ENCODE measurements at places on chromosomes 7 and 10. TPM values are rescaled to one million over a fixed set of nuclear protein-coding genes. Genes with fewer than 3 reads are reported as not detected.

DNA sequence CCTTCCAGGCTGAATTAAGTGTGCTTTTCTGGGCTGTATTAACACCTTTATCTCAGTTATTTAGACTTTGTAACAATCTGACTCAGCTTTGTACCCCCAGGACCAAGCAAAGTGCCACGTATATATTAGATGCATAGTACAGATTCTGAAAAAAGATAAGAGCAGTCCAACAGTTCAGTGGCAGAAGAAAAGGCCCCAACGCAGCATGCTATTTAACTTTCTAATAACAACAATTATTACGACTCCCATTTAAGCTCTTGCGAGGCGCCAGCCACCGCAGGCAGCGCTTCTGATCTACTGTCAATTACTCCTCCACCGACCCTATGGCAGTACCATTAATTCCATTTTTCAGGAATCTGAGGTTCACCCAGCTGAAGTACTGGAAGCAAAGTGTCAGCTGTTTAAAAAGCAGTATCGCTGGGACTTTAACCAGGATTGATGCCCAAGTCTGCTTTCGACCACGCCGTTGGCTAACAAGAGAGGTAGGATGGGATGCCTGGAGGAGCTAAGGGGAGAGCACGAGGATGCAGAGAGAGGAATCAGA, 638 bp downstream of the LIPA start:
- H3K36me3 ChIP-seq, result no peaks in the 10 kb centered on the region
- peak overlapping the region; percentile 80 for H3K27ac ChIP-seq
- peaks cover 10% of the 10 kb centered on the region for H3K4me1 ChIP-seq
- no peak for DNase-seq

GRCh38 chr10:8485032-8485431, 430.5 kb downstream of the GATA3 start:
- H3K27ac ChIP-seq, result no peak overlapping the region
- no peaks in the 10 kb centered on the region for H3K4me1 ChIP-seq
- peaks cover 5% of the 10 kb centered on the region for H3K27me3 ChIP-seq
- no peaks in the 10 kb centered on the region for H3K36me3 ChIP-seq

GRCh38 chr7:27410812-27411544, 168.4 kb downstream of the EVX1 start:
- H3K27ac ChIP-seq, result no peak overlapping the region
- no peak overlapping the region for H3K4me3 ChIP-seq
- H3K27me3 ChIP-seq, result no peaks in the 10 kb centered on the region
- H3K4me1 ChIP-seq, result no peaks in the 10 kb centered on the region

The EPHA1 gene
- 9.0 TPM for total RNA-seq

Data from lower lobe of right lung (tissue), 2 donors.